ENCODE measurements at places on chromosomes 2 and 18.

- no peak for DNase-seq
These were observed 7.9 kb downstream of the PMAIP1 start for GRCh38 chr18:59907660-59908059.

GRCh38 chr2:10289891-10290290 lies 12.8 kb upstream of the HPCAL1 start:
- no peak for DNase-seq

- DNase-seq: peak; percentile 35
These were observed 137.1 kb downstream of the ZEB2 start for GRCh38 chr2:144382849-144383248.

DNA sequence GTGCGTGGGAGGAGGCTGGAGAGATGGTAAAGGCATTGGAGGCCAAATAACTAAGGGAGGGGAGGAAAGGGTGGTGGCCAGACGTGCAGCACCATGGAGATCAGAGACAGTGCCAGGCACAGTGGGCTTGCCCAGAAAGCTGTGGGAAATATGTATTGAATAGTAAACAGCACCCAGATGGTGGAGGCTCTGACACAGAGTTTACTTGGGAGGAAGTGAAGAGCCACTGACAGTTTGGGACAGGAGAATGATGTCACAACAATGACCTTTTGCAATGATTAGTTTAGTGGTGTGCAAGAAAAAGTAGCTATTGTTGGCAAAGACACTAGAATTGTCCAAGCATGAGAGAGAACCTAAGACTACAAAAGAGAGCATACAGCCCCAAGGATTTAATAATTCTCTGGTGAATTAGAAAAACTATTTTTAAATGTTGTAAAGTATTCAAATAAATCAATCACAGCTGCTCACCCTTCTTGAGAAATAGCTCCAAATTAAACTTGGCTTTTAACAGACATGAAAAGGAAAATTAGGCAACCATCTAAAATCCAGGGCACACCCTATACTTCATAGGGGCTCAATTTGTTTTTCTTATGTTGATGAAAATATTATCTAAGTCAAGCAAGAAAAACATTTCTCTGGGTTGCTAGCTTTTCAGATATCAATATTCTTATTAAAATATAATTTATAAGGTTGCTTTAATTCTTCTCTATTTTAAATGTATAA lies 458.7 kb upstream of the HNRNPA3 start:
- DNase-seq: no peak

GRCh38 chr2:38269421-38269820 lies 107.7 kb downstream of the ATL2 start:
- no peak for DNase-seq

GRCh38 chr18:4605212-4605611 lies 150.1 kb upstream of the DLGAP1 start:
- no peak for DNase-seq

All from GM18507 (cell line).